Activated naive CD8-positive, alpha-beta T cell treated with anti-CD3 and anti-CD28 coated beads, Interleukin-2, amount 10 ng/mL, durations not matched to agents 7 days and 5 days (primary cell): ENCODE measurements at places on chromosomes 3 and 15.

DNA sequence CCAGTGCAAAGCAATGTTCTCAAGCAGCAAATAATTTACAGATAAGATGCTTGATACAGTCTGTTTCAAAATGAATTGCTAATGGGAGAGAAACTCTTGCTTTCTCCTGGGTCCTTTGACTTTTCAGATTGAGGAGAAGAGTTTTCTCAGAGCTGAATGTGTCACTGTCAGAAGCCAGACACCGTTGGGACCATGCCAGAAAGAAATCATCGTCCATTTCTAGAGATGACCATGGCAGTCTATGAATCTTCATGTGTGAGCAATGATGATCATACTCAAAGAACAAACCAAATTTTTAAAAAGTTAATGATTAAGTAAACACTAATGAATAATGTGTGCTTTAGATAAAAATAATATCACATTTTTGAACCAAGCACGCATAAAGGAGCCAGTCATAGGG is 77.6 kb downstream of the ZNF385D start:
- H3K36me3 ChIP-seq, result no peaks in the 10 kb centered on the region
- H3K4me1 ChIP-seq, result no peaks in the 10 kb centered on the region
- DNase-seq, result no peak
- H3K27me3 ChIP-seq, result no peaks in the 10 kb centered on the region
- no peak overlapping the region for H3K4me3 ChIP-seq

DNA sequence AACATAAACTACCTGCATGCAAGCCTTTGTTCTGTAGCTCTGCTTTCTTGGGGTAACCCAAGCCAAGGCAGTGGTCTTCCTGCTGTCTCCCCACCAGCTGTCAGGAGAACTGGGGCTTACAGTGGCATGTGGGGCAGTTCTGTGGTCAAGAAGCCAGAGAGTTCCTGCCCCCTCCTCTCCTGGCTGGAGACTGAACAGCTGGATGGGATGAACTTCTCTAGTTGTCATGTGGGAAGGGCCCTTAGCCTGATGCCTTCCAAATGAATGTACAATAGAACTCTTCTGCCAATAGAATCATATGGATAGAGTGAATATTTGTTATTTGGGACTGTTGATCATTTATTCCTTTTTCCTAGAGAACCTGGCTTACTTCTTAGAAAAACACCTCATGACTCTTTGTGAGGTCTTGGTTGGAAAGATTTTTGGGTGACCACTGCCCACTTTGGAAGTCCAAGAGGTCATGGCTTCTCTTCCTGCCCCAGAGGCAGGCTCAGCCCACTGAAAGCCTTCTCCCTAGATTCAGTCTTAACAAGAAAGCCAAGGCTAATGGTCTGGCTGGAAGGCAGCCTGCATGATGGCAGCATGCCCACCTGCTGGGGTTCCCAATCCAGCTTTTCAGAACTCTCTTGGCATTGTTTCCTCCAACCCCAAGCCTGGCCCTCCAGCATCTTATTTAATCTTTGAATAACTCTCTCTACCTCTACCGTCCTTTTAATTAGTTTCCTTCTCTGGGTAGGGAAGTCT is 462.9 kb upstream of the PROK2 start:
- no peaks in the 10 kb centered on the region for H3K4me1 ChIP-seq
- H3K27ac ChIP-seq, result no peak overlapping the region
- DNase-seq, result no peak

DNA sequence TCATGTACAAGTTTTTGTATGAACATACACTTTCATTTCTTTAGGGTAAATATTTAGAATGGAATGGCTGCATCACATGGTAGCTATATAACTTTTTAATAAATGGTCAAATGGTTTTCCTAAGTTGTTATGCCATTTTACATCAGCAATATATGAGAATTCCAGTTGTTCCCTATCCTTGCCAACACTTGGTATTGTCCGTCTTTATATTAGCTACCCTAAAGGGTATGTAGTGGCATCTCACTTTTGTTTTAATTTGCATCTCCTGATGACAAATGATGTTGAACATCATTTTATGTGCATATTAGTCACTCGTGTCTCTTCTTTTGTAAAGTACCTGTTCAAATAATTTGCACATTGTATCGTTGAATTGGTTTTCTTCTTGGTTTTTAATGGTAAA is 2.5 kb upstream of the MUC13 start:
- DNase-seq, result no peak
- H3K27ac ChIP-seq, result no peak overlapping the region
- H3K4me3 ChIP-seq, result no peak overlapping the region
- H3K36me3 ChIP-seq, result no peaks in the 10 kb centered on the region
- H3K4me1 ChIP-seq, result peaks cover 2% of the 10 kb centered on the region

DNA sequence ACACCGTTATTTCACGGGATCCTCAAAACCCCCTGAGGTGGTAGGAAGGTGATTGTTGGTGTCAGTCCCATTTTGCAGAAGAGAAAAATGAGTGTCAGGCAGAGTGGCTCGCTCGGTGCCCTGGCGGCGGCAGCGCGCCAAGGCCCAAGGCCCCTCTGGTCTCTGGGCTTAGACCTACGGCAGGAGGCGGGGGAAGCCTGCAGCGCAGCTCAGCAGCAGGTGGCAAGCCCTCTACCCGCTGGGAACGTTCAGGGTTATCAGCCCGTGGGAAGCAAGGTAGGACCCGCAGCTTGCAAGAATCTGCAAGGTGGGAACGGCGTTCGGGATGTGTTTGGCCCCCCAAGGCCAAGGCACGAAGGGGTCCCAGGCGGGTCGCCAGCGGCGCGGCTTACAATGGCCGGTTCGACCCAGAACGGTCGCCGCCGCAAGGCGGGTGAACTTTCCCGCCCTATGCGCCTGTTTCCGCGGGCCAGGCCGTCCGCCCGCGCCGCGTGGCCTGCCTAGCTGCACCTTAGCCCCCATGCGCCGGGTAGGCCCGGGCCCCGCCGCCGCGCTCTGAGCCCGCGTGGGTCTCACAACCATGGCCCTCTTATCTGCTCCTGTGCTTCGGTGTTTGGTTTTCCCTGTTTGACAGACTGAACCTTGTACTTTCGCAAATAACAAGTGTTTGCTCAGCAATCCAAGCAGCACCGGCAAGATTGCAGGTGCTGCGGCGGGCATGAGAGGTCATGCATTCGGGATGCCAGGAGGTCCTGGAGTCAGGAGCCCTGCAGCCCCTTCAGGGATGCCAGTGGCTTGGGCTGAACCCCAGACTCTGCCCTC is 39.7 kb downstream of the CCNL1 start:
- DNase-seq, result no peak
- no peak overlapping the region for H3K4me3 ChIP-seq
- no peaks in the 10 kb centered on the region for H3K27me3 ChIP-seq
- H3K36me3 ChIP-seq, result peaks cover 7% of the 10 kb centered on the region
- peaks cover 14% of the 10 kb centered on the region for H3K4me1 ChIP-seq

GRCh38 chr3:81485444-81485865 is 276.0 kb downstream of the GBE1 start:
- no peaks in the 10 kb centered on the region for H3K4me1 ChIP-seq
- no peak for DNase-seq
- no peaks in the 10 kb centered on the region for H3K27me3 ChIP-seq
- H3K4me3 ChIP-seq, result no peak overlapping the region
- no peaks in the 10 kb centered on the region for H3K36me3 ChIP-seq
- no peak overlapping the region for H3K27ac ChIP-seq
